GM12892 (cell line): ENCODE measurements at places on chromosomes 13 and 19.

DNA sequence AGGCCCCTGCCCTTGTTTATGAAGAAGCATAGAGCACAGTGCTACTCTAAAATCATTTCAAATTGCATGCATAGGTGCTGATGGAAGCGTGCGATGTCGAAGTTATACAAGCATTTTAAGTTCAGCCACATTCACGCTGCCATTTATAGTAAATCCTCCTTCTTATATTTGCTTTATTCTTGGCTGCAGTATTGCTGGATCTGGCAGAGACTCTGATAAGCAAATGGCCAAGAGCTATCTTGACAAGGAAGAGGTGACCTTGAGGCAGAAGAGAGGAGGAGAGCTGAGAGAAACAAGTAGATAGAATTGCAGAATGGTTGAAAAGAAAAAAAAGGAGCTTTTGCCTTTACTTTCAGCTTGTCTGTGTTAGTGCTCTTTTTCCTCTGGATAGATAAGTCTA lies 18.9 kb upstream of the MYO16 start:
- no peak for DNase-seq

DNA sequence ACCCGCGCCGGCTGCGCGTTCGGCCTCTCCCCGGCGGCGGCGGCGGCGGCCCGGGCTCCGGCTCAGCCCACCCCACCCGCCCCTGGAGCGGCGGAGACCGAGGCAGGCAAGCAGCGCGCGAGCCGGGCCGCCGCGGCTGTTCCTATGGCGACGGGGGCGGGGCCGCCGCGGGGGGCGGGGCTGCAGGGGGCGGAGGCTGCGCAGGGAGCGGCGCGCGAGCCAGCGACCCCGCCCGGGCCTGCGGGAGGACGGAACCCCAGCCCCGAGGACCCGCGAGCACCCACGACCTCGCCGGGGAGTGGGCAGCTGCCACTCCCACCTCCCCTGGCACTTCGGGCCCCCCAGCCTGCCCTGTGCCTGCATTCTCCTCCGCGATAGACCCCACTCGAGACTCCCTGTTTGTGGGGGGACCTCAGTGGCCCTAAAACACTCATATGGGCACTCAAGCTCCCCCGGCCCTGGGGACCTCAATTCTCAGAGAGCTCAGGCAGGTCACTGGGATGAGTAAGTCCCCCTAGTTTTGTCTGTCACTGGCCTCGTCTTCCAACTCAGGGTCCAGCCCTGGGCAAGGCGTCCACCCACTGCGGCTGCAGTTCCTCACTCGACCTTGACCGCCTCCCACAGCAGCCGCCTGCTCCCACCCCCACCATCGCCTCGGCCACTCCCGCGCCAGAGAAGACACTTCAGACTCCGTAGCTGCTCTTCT lies at the start of gene CTXN1:
Gene CTXN1, minus strand, starts transcription at position 115 of the 706 bp plus-strand sequence. CDS start 597 bp downstream, outside the sequence.
- peak; percentile 92 for DNase-seq

GRCh38 chr13:34654647-34655046 lies 287.4 kb upstream of the NBEA start:
- DNase-seq, result no peak

- no peak for DNase-seq
These were observed 44.1 kb upstream of the MEDAG start for GRCh38 chr13:30861836-30862467.

- DNase-seq, result no peak
These were observed 43.2 kb downstream of the SUGT1 start for GRCh38 chr13:52695856-52696255.

DNA sequence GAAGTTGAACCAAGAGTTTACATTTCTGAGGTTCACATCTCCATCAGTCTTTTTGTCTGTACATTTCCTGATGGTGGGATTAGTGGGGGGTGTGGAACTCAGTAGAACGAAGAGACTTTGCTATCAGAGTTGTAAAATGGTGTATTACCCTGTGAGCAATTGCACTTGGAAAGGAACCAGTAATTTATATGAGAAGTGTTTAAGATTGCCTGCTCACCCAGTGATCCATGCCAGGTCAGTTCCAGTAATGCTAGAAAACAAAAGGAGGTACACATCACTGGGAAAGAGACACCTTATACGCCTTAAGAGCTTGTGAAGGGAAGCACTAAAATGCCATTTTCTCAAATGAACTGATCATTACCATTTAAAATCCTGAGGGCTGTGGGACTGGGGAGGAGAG lies 7.5 kb upstream of the DACH1 start:
- no peak for DNase-seq

DNA sequence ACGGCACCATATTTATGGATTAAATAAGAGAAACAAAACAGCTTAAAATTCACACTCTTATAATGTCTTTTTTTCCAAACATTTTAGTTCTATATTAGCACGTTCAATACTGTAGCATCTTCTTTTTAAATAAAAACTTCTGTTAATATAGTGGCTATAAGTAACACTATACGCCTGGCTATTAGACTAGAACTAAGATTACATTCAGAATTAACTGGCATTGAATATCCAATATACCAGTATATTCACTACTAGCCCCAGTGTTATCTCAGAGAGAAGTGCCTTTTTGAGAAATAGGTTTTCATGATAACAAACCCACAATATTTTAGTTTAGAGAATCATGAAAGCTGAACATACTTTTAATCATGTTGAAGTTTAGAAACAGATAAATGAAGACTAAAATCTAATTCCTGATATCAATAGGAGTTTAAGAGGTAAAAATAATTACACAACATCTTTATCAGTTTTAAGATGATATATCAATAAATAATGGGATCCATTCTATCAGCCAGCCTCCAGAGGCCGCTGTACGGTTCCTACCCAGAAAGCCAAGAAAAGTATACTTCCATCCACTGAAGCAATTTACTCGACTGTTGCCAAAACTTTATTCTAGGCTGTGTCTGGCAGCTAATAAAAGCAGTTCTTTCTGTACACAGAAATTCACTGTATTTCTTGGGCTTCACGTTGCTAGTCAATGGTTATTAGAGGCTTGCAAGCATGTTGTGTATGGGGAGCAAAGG lies 1113.4 kb upstream of the MIR17HG start:
- no peak for DNase-seq

- DNase-seq, result no peak
These were observed 5.0 kb downstream of the SOX1 start for GRCh38 chr13:112071723-112072533.

GRCh38 chr13:109204657-109205056 lies 575.2 kb downstream of the MYO16 start:
- DNase-seq, result no peak

- no peak for DNase-seq
These were observed 12.7 kb downstream of the LSM14A start for GRCh38 chr19:34184880-34185491.

GRCh38 chr19:14051980-14052379 lies 9.9 kb downstream of the PALM3 start:
- no peak for DNase-seq

DNA sequence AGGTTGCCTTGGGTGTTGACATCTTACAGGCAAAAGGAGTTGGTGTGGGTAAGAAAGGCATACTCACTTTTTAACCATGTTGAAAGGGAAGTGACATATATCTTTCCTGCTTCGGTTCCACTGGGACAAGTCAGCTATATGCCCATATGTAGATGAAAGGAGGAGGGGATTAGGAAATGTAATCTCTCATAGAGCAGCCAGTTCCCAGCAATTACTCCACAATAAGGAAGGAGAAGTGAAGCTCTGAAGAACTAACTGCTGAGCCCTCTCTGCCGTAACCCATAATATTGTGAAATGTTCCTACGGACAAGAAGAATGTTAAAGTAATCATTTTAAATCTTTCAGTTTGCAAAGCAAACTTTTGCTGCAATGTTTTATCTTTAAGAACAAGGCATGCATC lies 82.2 kb downstream of the EDNRB start:
- DNase-seq, result no peak

- no peak for DNase-seq
These were observed 31.0 kb downstream of the CILP2 start for GRCh38 chr19:19568802-19569756.

DNA sequence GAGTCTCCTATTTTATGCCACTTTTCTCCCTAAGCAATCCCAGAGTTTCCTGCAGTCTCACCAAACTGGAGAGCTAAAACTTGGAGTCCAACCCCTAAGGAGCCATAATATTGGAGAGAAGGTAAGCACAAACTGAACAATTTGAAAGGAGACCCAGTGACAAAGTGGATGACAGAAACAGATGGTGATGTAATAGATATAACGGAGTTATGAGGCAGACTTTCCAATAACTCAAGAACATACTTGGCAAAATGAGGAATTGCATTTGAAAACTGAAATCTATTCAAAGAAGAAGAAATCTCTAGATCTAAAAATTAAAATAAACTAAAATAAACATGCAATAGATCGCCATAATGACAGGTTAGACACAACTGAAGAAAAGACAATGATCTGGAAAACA lies 200.9 kb upstream of the MIR17HG start:
- DNase-seq, result no peak

- DNase-seq, result no peak
These were observed 300.4 kb downstream of the SLITRK6 start for GRCh38 chr13:85498774-85499173.

DNA sequence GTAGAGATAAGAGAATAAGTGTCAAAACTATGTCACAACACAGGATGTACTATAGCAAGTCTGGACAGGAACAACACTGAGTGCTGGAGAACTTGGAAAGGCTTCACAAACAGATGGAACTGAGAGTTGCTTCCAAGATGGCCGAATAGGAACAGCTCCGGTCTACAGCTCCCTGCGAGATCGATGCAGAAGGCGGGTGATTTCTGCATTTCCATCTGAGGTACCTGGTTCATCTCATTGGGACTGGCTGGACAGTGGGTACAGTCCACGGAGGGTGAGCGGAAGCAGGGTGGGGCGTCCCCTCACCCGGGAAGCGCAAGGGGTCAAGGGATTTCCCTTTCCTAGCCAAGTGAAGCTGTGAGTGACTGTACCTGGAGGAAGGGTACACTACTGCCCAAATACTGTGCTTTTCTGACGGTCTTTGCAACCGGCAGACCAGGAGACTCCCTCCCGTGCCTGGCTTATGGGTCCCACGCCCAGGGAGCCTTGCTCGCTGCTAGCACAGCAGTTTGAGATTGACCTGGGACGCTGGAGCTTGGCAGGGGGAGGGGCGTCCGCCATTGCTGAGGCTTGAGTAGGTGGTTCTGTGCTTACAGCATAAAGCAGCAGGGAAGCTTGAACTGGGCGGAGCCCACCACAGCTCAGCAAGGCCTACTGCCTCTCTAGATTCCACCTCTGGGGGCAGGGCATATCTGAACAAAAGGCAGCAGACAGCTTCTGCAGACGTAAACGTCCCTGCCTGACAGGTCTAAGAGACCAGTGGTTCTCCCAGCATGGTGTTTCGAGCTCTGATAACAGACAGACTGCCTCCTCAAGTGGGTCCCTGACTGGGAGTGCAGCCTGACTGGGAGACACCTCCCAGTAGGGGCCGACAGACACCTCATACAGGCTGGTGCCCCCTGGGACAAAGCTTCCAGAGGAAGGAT lies 46.0 kb downstream of the USP12 start:
- no peak for DNase-seq

GRCh38 chr19:5686647-5687359 lies 3.3 kb upstream of the RPL36 start:
- DNase-seq, result peak; percentile 93

- DNase-seq, result no peak
These were observed 309.8 kb downstream of the OXGR1 start for GRCh38 chr13:96684469-96684868.

- no peak for DNase-seq
These were observed 27.2 kb upstream of the NAPA start for GRCh38 chr19:47542030-47542475.

DNA sequence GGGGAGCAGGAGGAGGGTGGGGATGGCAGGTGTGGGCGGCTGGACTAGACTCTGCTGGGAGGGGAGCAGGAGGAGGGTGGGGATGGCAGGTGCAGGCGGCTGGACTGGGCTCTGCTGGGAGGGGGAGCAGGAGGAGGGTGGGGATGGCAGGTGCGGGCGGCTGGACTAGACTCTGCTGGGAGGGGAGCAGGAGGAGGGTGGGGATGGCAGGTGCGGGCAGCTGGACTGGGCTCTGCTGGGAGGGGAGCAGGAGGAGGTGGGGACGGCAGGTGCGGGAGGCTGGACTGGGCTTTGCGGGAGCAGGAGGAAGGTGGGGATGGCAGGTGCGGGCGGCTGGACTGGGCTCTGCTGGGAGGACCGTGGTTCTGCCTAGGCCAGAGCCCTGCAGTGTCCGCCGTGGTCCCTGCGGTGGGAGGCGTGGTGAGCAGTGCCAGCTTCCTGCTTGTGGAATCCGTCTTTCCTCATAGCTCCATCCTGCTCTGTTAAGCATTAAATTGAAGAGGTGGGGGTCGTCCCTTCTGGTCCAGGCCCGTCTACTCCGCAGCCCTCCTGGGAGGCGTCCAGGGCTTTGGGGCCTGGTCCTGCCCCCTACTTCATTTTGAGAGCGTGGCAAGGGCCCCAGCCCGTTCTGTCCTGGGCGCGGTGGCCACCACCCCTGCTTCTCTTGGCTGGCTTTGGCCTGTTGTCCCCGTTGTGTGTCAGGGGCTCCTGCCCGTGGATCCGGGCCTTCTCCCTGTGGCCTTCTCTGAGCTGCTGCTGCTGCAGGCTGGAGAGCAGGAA lies 4.7 kb downstream of the SPPL2B start:
- DNase-seq, result no peak

DNA sequence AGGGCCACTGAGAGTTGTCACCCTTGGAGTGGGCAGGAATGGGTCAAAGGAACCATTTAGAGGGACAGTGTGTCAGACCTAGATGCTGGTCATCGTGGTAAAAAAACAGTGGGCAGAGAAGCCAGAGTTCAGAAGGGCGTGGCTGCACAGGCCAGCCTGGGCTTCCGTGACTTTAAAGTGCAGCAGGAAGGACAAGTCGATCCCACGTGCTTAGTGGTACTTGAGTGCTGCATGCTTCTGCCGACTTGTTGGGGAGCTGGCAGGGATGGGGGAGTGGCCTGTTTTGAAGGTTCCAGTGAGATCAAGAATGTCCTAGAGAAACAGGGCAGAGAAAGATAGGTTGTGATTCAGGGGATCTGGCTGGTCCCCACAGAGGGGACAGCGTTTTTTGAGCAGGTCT lies 17.0 kb downstream of the LYL1 start:
- no peak for DNase-seq

DNA sequence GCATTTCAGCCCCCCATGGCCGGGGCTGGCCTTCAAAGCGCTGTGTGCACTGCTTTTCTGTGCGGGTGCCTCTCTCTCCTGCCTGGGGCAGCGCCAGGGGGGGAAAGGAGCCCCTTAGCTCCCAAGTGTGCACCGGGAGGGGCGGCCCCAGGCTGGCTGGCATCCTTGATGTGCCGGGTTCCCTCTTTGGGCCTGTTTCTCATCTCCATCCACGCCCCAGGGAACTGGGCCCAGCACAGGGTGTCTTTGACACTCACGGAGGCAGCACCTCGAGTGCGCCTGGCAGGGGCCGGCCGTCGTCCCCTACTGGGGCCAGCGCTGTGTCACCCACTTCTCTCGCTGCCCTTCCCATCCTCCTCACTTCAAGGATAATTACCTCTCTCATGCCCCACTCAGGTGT lies 324.3 kb downstream of the TEX29 start:
- no peak for DNase-seq

- no peak for DNase-seq
These were observed 167.7 kb downstream of the MZT1 start for GRCh38 chr13:72559716-72560115.

DNA sequence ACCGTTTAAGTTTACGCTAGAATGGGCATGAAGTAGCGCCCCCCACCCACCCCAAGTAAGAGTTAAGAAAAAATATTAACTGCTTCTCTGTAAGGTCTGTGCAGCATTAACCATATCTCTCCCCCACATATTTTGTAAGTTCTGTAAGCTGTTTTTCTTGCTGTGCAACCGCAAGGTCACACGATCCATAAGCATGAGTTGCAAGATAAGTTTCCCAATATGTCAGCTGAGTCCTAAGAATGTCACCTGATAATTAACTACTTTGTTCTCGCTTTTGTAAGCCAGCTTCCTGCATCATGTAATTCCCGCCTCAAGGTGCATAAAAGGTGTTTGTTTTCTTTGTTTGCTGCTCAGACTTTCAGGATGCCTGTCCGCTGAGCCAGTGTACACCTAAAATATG lies 187.0 kb downstream of the MYO16 start:
- no peak for DNase-seq
